NCI-H2029 treated with DMSO at 0.1 percent for 48 hours (cell line): ENCODE measurements at places on chromosomes 1 and 21.
A peak's percentile ranks its signal among the peaks of the same experiment; 100 is the strongest.

GRCh38 chr1:224259986-224260385 is 70.0 kb downstream of the NVL start:
- no peak for DNase-seq

DNA sequence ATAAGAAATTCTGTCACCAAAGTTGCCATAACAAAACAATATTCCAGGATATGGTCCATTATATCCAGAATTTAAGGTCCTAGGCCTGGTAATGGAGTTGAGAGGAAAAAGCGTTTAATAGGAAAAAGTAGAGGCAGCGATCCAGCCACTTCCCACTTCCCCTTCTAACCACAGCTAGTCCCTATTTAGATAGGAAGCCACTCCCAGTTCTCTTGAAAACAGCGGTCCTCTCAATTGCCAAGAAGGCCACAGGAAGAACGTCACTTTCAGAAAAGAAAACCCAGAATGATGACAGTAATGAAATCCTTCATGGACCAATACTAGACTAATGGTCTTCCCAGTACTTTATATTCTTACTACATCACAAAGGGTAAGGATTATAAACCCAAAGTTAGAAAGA is 38.6 kb downstream of the ABL2 start:
- DNase-seq: no peak

DNA sequence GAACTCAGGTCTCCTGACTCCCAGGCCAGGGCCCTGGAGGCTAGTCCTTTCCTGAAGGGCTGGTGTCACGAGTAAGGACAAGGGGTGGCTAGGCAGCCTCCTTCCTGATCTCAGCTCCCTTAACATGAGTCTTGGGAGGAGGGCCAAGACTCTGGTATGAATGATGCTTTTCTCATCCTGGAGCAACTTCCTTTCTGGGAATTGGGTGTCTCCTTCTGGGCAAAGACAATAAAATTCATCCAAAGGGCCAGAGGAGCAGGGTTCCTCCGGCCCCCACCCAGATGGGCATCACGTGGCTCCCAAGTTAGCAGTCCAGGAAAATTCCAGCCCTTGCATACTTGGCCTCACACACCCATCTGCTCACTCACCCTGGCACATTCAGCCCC is at the start of gene FAM167B:
Gene FAM167B (plus strand): TSS at position 335 of the 386 bp plus-strand sequence. CDS start 200 bp downstream, outside the sequence.
- no peak for DNase-seq

GRCh38 chr1:228360533-228361313 is 45.9 kb downstream of the TRIM11 start:
- DNase-seq: no peak

DNA sequence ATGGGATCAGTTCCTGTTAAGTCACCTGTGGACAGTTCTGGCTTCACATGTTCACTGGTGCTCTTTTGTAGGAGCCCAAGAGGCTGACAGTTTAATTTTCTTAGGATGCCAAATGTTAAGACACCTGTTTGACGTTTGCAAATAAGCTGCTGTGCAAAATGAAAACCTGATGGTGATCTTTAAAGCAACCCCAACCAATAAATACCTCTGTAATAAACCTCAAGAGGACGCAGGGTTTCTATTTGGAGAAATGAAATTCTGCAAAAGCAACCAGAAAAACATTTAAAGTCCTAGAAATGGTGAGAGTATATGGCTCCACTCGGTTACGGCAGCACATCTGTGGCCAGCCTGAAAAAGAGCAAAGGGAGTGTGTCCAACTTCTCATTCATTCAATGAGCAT is 5.7 kb upstream of the RHEX start:
- DNase-seq: no peak

- DNase-seq: no peak
These were observed 7.2 kb downstream of the SLAMF1 start for GRCh38 chr1:160639652-160640051.

- no peak for DNase-seq
These were observed 3.0 kb upstream of the RGS8 start for GRCh38 chr1:182687361-182687760.

- DNase-seq: no peak
These were observed at the start of gene SLC16A4 for GRCh38 chr1:110390692-110391245. TSS of gene SLC16A4 (minus strand) at chr1:110391026. CDS start at chr1:110389323, 1,703 bp downstream.

- no peak for DNase-seq
These were observed 27.7 kb upstream of the DYRK1A start for GRCh38 chr21:37338671-37339551.

- DNase-seq: no peak
These were observed 1.2 kb upstream of the PTTG1IP start for GRCh38 chr21:44874497-44875315.

DNA sequence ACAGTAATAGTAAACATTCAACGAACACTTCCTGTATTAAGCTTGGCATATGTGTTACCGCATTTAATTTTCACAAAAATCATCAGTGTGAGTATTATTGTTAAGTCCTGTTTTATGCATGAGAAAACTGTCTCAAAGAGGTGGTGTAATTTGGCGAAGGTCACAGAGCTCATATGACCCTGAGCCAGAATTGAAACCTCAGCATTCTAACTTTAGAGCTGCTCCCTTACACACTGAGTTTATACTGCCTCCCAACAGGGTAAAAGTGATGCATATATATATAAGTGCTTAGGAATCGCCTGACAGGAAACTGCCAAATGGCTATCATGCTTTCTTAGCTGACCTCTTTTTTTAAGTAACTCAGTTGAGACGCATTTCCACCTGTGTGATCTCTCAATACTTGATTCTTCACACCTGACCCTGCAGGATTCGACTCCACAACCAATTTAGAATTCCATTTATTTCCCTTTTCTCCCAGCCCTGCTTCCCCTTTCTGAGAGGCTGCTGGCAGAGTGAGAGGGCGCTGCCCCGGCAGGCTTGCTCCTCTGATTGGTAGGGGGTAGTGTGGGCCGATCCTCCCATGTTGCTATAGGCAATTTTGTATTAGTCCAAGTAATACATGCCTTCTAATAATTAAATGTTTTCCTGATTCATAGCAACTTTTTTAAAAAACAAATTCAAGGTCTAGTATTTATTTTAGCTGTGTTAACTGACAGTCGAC is 40.5 kb downstream of the ZBTB40 start:
- DNase-seq: no peak

- DNase-seq: no peak
These were observed 316.2 kb downstream of the HMCN1 start for GRCh38 chr1:186050360-186050759.

- DNase-seq: no peak
These were observed 9.9 kb downstream of the ATP1A1 start for GRCh38 chr1:116382857-116383483.

- no peak for DNase-seq
These were observed 93.4 kb upstream of the SOD1 start for GRCh38 chr21:31566064-31566463.

DNA sequence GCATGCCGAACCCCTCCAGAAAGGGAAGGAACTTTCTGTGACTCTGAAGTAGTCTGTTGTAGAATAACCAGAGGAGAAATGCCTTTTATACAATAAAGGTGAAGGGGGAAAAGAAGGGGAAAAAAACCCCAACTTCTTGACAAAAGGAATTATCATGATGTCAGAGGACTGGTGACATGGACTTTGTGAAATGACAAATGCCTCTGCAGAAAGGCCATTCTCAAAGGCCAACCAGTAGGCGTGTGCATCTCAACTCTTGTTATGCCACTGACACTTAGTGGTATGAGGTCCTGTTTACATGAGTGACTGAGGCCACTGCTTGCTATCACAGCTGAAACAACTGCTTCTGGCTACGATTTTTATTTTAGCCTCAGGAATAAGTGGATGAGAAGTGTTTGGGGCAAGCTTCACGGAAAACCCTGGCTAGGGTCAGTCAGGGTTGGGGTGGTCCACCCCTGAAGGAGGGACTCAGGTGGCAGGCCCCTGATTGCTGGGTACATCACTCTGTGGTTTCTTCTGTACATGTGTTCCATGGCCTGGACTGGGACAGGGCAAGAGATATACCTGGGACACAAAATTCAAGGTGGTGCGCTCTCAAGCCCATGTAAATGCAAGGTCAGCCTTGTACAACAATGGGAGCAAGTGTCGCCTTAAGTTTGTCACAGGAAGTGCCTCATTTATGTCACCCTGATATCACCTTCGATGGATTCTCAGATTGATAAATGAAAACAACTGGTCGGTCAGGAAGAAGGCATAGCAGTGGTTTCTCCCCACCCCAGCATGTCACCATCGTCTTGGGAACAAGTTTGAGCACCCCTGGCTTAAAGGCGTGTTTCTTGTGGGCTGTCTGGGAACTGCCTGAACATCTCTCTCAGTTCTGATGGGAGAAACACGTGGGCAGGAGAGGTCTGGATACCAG is 12.4 kb downstream of the RUNX1 start:
- no peak for DNase-seq

- DNase-seq: no peak
These were observed 186.1 kb downstream of the TRABD2B start for GRCh38 chr1:47810964-47811682.

DNA sequence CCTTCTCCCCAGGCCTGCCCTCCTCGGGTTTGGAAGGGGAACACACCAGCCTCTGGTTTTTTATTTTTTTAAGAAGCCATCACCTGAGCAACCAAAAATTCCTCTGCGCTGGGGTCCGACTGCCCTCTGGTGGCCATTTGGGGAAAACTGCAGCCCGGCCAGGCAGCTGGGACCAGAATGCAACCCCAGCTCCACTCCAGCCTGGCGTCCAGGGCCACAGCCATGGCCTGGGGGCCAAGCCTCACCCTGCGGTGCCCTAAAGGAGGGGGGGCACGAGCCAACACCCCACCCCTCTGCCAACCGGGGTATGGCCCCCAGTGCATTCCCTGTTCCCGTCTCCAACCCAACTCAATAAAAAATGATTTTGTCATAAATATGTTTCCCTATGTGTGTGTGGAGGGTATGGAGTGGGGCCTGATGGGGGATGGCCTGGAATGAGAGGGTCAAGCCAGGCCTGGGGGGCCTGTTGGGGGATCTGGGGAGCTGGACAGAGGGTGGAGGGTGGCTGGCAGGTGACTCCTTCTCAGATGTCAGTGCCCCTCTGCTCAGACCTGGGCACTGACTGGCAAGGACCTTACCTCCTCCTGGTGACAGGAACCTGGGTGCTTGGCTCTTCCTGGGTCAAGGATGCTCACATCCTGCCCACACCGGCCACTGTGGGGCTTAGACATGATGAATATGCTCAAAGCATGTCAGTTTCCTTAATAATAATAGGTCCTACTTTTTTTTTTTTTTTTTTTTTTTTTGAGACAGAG is 3.2 kb downstream of the GPR3 start:
- peak; percentile 32 for DNase-seq
